ENCODE measurements at places on chromosomes 6 and 20.

- no peak for DNase-seq
Observed at GRCh38 chr20:63738687-63739129, 868 bp upstream of the SLC2A4RG start.

DNA sequence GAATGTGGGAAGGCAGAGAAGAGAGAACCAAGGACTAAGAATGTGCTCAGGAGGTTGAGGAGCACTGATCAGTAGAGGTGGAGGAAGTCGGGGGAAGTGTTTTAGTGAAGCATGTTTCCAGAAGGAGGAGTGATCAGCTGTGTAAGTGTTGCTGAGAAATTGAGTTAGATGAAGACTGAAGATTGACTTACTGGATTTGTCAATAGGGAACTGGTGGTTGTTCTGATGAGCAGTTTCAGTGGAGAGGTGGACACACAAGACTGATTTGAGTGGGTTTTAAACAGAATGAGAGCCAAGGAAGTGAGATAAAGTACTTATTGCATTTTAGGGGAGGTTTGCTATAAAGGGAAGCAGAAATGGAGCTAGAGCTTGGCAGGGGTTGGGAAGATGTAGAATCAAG, 182.6 kb downstream of the CDKAL1 start:
- no peak for DNase-seq

GRCh38 chr6:47147836-47148344, 105.8 kb upstream of the ADGRF1 start:
- DNase-seq, result no peak

GRCh38 chr6:168873278-168874190, 380.1 kb downstream of the THBS2 start:
- DNase-seq, result no peak

DNA sequence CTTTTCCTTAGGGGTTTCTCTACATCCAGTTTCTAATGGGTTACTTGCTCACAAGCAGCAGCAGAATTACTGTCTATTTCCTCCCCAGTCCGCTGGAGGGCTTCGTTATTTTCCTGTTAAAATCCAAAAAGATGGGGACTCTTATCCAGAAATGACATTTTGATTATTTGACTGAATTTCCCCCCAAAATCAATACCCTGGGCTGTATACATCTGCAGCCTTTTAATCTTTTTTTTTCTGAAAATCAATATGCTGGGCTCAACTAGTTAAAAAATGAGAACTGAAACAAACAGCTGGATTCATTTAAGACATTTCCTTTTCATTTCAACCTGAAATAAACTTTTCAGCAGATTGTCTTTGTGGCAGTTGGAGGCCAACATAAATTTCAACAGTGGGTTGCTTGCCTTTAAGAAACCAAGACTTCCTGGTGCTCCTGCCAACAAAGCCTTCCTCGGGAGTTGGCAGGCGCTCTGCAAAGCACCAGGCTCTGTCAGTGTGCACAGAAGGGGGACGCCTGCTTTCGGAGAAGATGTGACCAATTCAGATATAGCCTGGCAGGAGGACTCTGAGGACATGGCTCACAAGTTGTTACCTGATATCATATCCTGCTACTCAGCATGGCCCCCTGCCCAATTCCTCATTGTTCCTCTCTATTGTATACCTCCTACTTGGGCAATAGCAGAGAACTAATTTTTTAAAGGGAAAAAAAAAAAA, 204.7 kb upstream of the ARG1 start:
- DNase-seq, result no peak

DNA sequence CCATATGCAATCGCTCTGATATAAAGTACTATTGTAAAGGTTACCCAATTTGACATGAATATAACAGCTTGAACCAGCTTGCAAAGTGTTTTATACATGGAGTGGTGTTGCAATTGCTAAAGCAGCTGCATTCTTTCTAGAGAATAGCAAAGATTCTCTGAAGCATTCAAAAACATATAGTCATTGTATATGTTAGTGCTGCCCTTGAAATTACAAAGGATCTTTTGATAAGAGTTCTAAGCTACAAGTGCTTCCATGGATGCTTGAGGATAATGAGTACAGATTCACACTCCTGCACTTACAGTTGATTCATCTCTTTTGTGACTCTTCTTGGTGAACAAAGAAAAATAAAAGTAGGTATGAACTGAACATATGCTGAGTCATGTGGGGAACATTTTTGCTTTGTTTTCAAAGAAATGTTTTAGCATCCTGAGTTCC, 175.7 kb downstream of the ALDH8A1 start:
- DNase-seq, result no peak

DNA sequence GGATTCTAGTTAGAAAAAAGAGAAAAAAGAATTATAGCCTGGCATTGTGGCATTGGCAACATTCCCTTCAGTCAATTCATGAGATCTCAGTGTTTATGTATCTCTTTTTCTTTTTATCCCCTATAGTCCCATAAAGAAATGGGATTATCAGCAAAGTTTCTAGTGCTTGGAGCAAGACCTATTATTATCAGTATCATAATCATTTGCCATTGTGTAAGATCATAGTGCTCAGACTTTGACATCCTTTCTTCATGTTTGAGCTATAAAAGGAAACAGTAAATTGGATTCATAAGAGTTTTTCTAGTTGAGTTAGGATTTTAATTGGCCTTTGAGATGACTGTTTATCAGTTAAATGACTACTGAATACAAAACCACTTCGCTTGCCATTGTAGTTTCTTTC, 295.6 kb downstream of the GRIK2 start:
- no peak for DNase-seq

- DNase-seq, result no peak
Observed at GRCh38 chr6:151493161-151493803, 535 bp upstream of the CCDC170 start.

- DNase-seq, result no peak
Observed at GRCh38 chr6:141158740-141159139, 974.0 kb upstream of the GJE1 start.

DNA sequence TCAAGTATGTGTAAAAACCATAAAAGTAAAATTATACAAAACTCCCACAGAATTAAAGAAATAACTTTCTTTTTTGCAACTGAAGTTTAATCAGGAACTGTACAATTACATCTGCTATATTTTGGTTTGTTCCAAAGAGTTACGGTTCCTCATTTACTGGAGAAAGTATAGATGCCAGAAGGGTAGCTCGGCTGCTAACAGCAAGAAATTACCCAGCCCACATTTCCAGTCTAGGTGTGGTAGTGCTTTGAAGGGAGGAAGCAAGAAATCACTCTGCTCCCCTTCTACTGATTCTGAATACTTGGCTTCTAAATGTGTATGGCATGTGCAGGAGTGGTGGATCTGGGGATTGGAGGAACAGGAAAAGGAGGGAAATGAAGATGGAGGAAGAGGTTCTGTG, 441.3 kb downstream of the CDC5L start:
- no peak for DNase-seq

GRCh38 chr6:138691595-138692057, 81.9 kb upstream of the CCDC28A start:
- no peak for DNase-seq

DNA sequence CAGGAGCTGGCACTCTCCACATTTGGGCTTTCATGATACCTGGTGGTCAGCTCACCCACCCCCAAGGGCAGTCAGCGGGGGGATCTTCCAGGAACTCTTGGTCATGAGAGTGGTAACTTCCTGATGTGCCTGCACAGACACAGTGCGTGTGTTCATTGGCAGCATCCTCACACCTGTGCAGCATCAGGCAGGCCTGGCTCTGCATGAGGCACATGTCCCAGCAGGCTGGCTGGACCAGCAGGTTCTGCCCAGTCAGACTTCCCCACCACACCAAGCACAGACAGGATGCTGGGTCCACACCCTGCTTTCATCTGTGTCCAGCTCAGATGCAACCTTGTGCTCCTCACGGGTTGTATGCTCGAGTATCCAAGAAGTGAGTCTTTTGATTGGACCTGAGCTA, 15.7 kb upstream of the UNC93A start:
- no peak for DNase-seq

GRCh38 chr6:152648105-152648504, 10.9 kb upstream of the SYNE1 start:
- DNase-seq, result no peak

- no peak for DNase-seq
Observed at GRCh38 chr20:33621717-33622400, 40.3 kb upstream of the C20orf144 start.

- no peak for DNase-seq
Observed at GRCh38 chr6:40256224-40256623, 322.0 kb upstream of the MOCS1 start.

- DNase-seq, result no peak
Observed at GRCh38 chr6:75449630-75450206, 43.9 kb downstream of the FILIP1 start.

- no peak for DNase-seq
Observed at GRCh38 chr20:60694763-60695162, 557.3 kb upstream of the CDH4 start.

DNA sequence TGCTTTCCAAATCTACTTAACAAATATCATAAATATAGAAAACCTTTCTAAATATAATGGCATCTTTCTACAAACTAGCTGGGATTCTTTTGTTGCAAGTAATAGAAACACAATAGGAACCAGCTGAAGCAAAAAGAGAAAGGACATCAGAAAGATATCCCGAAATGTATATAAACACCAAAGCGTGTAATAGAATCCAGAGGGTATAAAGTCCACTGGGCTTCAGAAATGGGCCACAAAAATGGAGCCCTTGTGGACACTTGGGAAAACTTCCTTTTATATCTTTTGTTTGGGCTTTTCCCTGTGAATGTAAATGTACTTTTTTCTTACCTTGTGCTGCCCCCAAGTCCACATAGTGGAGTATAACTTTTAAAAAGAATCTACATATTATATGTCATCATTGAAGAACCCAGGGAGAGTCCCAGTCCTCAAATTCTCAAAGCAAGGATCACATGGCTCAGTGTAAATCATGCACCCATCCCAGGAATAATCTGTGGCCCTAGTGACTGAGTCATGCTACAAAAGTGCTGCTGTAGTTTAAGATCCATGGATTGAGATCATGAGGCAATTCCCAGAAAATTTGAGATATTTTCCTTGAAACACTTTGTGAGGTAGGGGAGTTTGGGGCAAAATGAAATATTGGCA, 457.0 kb downstream of the EPM2A start:
- no peak for DNase-seq

GRCh38 chr20:25514195-25514594, 71.1 kb downstream of the NINL start:
- DNase-seq, result no peak

- no peak for DNase-seq
Observed at GRCh38 chr20:7829031-7829430, 111.2 kb downstream of the HAO1 start.

DNA sequence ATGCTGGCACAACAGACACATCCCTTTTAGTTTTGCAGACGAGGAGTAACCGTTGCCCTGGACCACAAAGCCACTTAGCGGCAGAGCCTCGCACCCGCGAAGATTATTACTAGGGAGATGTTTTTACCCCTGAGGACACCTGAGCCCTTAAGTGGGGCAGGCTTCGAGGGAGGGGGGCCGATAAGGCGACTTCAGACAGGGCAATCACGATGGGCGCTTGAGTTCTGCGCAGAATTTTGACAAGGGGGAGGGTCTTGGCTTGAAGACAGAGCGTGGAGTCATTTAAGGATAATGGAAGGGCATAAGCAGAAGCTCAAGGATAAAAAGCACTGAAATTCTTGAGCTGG, 650 bp upstream of the TTK start:
- DNase-seq, result no peak

DNA sequence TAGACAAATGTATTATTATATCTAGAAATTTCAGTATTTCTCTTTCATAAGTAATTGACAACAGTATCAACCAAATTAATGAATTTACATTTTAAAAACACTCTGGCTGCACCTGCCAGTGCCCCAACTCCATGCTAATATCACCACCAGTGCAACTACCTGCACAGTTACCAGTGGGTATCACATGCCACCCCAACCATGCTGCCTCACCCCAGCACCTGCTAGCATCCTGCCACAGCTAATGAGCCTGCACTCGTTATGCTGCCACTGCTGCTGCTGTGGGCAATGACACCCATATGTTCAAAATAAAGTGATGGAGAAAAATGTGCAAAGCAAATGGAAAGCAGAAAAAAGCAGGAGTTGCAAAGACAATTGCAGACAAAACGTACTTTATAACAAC, 855.9 kb upstream of the MANEA start:
- DNase-seq, result no peak

GRCh38 chr6:163199371-163199770, 215.1 kb upstream of the QKI start:
- no peak for DNase-seq

DNA sequence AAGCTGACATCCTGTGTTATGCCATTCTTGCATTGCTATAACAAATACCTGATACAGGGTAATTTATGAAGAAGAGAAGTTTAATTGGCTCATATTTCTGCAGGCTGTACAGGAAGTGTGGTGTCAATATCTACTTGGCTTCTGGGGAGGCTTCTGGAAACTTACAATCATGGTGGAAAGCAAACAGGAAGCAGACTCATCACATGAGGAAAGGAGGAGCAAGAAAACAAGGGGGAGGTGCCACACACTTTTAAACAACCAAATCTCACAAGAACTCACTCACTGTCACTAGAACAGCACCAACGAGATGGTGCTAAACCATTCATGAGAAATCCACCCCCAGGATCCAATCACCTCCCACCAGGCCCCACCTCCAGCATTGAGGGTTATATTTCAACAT, 143.1 kb upstream of the GGTLC1 start:
- no peak for DNase-seq

GRCh38 chr20:21583486-21584168, 69.8 kb upstream of the NKX2-2 start:
- no peak for DNase-seq

- no peak for DNase-seq
Observed at GRCh38 chr6:91683240-91683639, 1096.4 kb upstream of the MAP3K7 start.

GRCh38 chr20:54118220-54119001, 48.0 kb upstream of the BCAS1 start:
- DNase-seq, result no peak

GRCh38 chr6:16209539-16209938, 28.8 kb upstream of the GMPR start:
- no peak for DNase-seq

GRCh38 chr20:1474817-1475603, 8.4 kb upstream of the NSFL1C start:
- no peak for DNase-seq

- peak; percentile 79 for DNase-seq
Observed at GRCh38 chr6:147203311-147204059, 732 bp upstream of the STXBP5 start.

GRCh38 chr6:149459761-149460160, 25.1 kb downstream of the ZC3H12D start:
- no peak for DNase-seq

DNA sequence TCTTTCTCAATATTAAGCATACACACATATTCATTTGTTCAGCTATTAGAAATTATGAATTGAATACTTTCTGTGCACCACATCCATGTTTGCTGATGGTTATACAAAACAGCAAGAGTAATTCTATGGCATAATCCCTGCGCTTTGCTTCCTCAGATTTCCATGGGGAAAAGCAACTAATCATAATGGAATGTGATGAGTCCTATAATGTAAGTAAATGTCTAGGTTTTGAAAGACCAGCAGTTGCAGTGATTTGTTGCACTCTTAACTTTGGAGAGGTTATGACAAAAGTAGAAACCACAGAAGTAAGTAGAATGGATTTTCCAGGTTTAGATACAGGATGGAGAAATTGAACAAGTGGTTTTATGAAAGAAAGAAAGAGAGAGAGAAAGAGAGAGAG, 652.1 kb downstream of the CBLN4 start:
- no peak for DNase-seq

GRCh38 chr6:79650950-79651349, 19.8 kb downstream of the SH3BGRL2 start:
- no peak for DNase-seq

GRCh38 chr6:16591396-16592222, 169.7 kb downstream of the ATXN1 start:
- DNase-seq, result no peak

GRCh38 chr20:6704132-6704861, 63.2 kb upstream of the BMP2 start:
- no peak for DNase-seq
